ENCODE measurements at places on chromosomes 6 and 20.

DNA sequence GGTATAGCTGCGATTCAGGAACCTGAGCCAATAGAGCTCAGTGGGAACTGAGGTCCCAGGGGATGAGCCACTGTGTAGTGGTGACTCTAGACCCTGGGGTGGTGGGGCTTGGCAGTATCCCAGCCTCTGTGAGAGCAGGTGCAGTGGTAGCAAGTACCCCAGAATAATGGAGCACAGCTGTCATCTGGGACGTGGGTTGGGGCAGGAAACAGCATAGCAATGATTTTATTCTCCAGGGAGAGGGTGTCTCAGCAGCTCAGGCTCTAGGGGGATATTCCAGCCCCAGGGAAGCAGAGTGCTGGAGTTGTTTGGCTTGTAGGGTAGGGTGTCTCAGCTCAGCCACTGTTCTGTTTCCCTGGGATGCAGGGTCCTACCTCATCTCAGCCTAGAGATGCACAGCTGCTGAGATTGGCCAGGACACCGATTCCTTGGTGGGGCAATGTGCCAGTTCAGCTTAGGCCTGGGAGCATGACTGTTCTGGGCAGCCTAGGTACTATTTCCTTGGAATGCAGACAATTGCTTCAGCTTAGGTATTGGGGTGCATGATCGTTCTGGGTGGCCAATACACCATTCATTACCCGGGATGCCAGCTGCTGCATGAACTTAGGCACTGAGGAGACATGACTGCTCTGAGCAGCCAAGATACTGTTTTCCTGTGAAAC is 34.0 kb upstream of the NUP153 start:
- no peak for DNase-seq

GRCh38 chr20:48194583-48194982 is 409.3 kb upstream of the SULF2 start:
- no peak for DNase-seq

DNA sequence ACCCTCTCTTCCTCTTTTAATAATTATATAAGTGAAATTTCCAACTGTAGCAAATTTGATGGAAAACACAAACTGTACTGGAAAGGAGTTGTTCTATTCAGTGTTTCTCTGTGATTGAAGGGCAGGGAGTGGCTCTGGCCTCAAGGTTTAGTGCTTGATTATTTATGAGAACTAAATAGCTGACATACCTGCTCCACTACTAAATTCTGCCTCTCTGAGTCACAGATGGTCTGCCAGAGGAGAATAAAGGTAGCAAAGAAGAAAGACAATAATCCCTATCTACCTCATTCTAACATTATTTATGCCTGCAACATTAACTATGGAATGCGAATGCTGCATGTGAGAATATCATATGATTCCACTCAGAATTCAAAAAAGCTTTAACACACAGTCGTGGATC is 9.3 kb downstream of the BMP5 start:
- DNase-seq = no peak

GRCh38 chr6:71310261-71310660 is 21.6 kb downstream of the OGFRL1 start:
- DNase-seq = no peak

DNA sequence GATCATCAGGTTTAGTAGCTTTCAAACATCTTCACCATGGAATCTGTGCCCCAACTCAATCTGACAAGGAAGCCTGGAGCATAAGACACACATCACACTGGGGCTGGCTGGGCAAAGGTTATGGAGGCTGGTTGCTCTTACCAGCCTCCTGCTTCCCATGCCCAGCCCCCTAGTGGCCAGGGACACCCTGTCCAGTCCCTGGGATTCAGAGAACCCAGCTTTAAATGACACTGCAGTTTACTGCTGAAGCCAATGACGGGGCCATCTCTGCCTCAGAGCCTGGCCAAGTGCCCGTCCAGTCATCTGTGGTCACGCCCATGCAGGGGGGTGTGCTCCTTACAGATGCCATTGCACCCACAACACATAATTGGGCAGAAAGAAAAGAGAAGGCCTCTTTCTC is 272.9 kb downstream of the SMOC2 start:
- DNase-seq = no peak

DNA sequence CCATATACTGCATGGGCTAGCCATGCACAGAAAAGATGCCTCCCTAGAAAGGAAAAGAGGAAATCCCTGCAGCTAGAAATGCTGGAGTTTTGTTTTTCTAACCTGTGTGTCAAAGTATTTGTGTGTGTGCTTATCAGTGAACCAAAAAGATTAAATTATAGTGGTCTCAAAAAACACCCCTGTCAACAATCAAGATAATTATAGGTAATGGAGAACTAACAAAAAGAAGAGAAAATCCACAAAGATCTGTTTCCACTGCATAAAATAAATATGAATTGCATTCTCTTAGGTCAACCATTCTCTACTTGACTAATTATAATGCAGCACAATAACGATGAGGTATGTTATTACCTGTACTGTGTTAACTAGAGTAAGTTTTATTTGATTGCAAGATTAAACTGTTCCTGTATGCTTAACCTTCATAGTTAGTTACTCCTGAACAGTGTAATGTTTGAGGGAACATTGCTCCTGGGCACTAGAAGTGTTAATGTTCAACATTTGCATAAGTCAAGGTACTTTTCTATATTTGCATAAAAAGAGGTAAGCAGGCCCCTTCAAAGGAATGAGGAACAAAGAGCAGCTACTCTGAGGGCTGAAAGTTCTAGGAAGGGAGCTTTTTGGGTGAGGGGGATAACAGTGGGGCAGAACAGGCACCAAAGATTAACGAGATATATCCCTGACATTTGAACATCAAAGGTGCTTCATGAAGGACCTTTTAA is 212.1 kb downstream of the BTBD9 start:
- DNase-seq = no peak
